PC-3 (cell line): ENCODE measurements at places on chromosomes 7 and 10.
A peak's percentile ranks its signal among the peaks of the same experiment; 100 is the strongest.

GRCh38 chr10:35456153-35456720 lies 119.9 kb downstream of the CCNY start:
- H3K4me3 ChIP-seq = no peak overlapping the region
- H3K27me3 ChIP-seq = no peaks in the 10 kb centered on the region
- H3K4me1 ChIP-seq = peaks cover 25% of the 10 kb centered on the region
- H3K27ac ChIP-seq = no peak overlapping the region
- no peaks in the 10 kb centered on the region for H3K36me3 ChIP-seq

- H3K4me1 ChIP-seq = peaks cover 58% of the 10 kb centered on the region
- no peaks in the 10 kb centered on the region for H3K27me3 ChIP-seq
- H3K36me3 ChIP-seq = no peaks in the 10 kb centered on the region
- H3K27ac ChIP-seq = peak overlapping the region; percentile 53
- no peak overlapping the region for H3K4me3 ChIP-seq
Observed at GRCh38 chr7:112199035-112199655, 7.1 kb downstream of the DOCK4 start.

GRCh38 chr10:113872139-113873030 lies 17.9 kb downstream of the NHLRC2 start:
- no peak overlapping the region for H3K27ac ChIP-seq
- no peak for DNase-seq
- H3K27me3 ChIP-seq = no peaks in the 10 kb centered on the region
- H3K36me3 ChIP-seq = peaks cover 7% of the 10 kb centered on the region; the same call in 1 of the 2 replicates
- H3K4me3 ChIP-seq = no peak overlapping the region

DNA sequence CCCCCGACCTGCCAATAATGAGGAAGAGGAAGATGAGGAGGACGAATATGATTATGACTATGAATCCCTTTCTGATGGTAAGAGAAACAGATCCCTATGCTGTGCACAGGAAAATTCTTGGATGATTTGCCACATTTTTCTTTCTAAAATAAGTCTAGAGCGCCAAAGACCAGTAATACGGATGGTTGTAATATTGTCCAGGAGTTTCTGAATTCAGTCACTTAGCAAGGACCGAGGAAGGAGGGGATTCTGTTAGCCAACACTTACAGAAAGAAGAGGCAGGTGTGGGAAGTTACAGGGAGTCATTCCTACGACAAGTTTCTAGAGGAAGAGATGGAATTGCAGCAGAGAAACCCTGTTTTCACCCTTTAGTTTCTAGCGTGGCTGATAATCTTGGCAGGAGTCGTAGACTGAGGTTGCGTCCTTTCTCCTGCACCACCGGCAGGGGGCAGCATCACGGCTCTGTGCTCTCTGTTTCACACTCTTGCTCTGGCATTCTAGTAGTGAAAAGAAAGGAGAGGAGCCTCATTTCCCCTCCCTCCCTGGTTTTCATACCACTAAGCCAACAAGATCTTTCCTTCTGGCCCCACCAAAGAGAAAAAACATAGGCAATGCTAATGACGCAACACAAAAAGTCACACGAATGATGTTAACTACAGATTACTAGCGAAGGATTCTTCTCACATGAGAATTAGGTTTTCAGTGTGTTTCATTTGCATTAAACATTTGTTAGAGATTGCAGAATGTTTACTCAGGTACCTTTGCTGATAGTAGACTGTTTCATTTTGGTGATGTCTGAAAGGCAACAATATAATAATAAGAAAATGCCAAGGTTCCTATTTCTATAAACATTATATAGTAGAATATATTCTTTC lies 82.7 kb downstream of the NOC3L start:
- H3K27ac ChIP-seq = no peak overlapping the region
- DNase-seq = peak; percentile 50
- no peaks in the 10 kb centered on the region for H3K27me3 ChIP-seq
- no peaks in the 10 kb centered on the region; the same call in 1 of the 2 replicates for H3K36me3 ChIP-seq
- no peak overlapping the region for H3K4me3 ChIP-seq
- peaks cover 11% of the 10 kb centered on the region for H3K4me1 ChIP-seq

GRCh38 chr10:63832686-63833085 lies 311.5 kb downstream of the REEP3 start:
- H3K36me3 ChIP-seq = no peaks in the 10 kb centered on the region
- no peaks in the 10 kb centered on the region for H3K4me1 ChIP-seq
- DNase-seq = no peak

- DNase-seq = no peak
- H3K4me1 ChIP-seq = no peaks in the 10 kb centered on the region
- no peak overlapping the region for H3K27ac ChIP-seq
Observed at GRCh38 chr10:71645185-71645584, 74.4 kb downstream of the C10orf105 start.

DNA sequence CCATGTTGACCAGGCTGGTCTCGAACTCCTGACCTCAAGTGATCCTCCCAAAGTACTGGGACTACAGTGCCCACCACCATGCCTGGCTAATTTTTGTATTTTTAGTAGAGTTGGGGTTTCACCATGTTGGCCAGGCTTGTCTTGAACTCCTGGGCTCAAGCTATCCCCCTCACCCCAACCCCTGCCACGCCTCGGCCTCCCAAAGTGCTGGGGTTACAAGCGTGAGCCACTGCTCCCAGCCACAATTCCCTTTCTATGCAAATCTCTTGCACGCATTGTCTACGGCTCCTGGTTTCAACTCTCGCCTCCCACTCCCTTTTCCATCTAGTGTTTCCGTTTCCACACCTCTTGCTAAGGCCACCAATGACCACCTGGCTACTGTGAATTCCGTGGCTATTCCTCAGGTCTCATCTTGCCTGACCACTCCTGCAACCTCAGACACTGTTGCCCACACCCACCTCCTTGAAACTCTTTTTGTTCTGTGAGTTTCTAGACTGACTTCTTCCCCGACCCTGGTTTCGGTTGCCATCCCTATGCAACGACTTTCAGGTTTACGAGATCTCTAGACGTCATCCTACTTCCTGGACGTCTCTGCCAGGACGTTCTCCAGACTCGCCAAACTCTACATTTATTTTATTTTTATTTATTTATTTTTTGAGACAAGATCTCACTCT lies 3.4 kb downstream of the CLDN3 start:
- H3K36me3 ChIP-seq = no peaks in the 10 kb centered on the region
- no peak overlapping the region for H3K27ac ChIP-seq
- peaks cover 20% of the 10 kb centered on the region; the same call in 1 of the 2 replicates for H3K4me1 ChIP-seq
- DNase-seq = no peak
- no peaks in the 10 kb centered on the region for H3K27me3 ChIP-seq

GRCh38 chr10:24462889-24463552 lies 254.1 kb downstream of the KIAA1217 start:
- H3K4me1 ChIP-seq = peaks cover 46% of the 10 kb centered on the region
- peak; percentile 41 for DNase-seq
- no peaks in the 10 kb centered on the region for H3K36me3 ChIP-seq
